Effector memory CD8-positive, alpha-beta T cell (primary cell): ENCODE measurements at places on chromosomes 7 and 10.

GRCh38 chr7:81482600-81483186 is 287.2 kb downstream of the HGF start:
- DNase-seq = no peak

- DNase-seq = no peak
These were observed 83.6 kb downstream of the TMEM106B start for GRCh38 chr7:12294701-12295100.

DNA sequence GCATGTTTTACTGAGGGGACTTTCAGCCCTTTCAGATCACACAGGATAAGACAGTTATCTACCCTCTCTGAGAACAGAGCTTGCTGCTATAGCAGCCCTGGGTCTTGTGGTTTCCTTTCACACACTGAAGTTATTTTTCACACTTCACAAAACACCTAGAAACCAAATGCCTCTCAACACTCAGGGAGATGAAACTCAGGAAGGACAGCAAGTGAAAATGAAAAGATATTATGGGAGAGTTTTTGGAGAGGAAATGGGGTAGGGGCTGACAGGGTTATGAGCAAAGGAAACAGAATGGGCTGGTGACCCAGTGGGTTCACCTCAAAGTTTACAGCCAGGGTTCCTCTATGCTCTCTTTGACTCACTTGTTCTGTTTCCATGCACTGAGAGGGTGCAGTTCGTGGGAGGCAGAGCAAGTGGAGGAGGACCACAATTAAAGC is 17.0 kb upstream of the GIMAP2 start:
- peak; percentile 59 for DNase-seq

- DNase-seq = no peak
These were observed 763.9 kb downstream of the GRID1 start for GRCh38 chr10:85602713-85603112.

DNA sequence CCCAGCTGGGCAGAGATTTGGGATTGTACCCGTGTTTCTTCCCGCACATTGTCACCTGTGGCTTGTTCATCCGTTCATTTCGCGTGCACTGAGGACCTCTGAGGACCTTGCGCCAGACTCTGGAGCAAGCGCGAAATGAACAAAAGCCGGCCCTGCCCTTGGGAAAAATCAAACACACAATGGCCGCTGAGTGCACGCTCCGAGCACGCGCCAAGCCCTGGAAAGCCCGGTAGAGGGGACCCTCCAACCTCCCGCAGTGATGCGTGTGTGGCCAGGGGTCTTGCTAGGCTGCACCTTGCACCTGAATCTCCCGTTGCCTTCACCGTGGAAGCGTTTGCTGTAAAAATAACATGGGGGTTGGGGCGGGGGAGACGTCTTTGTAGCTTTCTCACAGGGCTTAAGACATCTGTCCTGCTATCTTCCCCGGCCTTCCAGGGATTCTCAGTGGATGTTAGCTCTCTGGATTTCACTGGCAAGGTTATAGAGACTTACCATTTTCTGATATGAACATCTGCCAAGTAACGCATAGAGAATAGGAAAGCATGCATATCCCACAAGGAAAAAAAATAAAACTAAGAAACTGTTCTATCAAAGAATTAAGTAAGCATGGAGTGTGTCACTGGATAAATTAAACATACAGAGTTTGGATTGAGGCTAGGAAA is 37.3 kb downstream of the ZNF777 start:
- no peak for DNase-seq

DNA sequence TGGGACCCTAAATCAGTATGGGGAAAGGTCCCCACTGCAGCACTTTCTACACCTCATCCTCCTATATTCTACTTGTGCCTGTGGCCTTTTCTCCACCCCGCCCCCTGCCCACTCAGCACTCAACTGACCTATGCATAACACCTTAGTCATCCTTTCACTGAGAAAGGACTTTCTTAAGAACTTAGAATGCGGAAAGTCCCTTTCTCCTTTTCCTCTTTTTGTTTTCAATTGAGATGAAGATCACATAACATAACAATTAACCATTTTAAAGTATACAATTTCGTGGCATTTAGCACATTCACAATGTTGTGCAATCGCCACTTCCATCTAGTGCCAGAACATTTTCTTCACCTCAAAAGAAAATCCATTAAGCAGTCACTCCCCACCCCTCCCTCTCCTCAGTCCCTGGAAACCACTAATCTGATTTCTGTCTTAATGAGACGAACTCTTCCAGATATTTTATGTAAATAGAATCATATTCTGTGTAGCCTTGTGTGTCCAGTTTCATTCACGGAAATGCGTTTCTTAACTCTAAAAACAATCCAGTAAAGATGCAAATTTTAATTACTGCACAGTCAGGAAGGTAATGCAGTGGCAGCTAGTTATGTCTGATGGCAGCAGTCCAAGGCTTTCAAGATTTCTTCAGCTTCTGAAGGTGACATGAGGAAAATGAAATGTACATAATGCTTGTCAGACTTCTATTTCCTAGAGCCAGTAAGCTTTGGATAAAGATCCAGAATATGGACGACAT is 41.7 kb downstream of the FAS start:
- DNase-seq = no peak

GRCh38 chr7:137960020-137960419 is 41.9 kb downstream of the CREB3L2 start:
- DNase-seq = no peak

GRCh38 chr10:17673471-17674061 is 29.6 kb downstream of the STAM start:
- no peak for DNase-seq
